ENCODE measurements at places on chromosomes 5 and 9. TPM values are rescaled to one million over a fixed set of nuclear protein-coding genes. Genes with fewer than 3 reads are reported as not detected.

CARD6 gene
- total RNA-seq = 17.1 TPM

GABBR2 gene
- 12.2 TPM for total RNA-seq

HEMGN gene
- not detected for total RNA-seq

PLAC8L1 gene
- total RNA-seq = 1.1 TPM

SGTB gene
- total RNA-seq = 4.6 TPM

CBY3 gene
- not detected for total RNA-seq

FRMD3 gene
- total RNA-seq = 16.8 TPM

PCDHA3 gene
- 0.31 TPM for total RNA-seq

GRCh38 chr5:68862560-68862959, 231.3 kb upstream of the SLC30A5 start:
- DNase-seq = no peak

GRCh38 chr9:22588918-22589317, 142.3 kb downstream of the DMRTA1 start:
- no peak for DNase-seq

DNA sequence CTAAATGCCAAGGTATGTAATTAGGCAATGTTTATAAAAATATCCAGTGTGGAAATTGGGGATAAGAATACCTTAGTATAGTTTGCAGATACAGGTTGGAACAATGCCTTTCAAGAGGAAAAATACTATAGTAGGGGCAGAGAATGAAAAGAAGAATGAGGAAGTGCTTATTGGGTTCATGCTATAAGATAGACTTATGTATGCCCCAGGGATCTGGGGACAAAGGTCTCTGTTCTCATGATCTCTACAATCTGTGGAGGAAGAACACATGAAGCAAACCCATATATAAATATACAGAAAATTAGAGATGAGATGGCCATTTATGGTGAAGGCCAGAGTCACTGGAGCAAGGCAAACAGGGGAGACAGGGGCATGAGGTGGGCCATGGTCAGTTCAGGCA, 106.5 kb upstream of the DAB2 start:
- no peak for DNase-seq

DNA sequence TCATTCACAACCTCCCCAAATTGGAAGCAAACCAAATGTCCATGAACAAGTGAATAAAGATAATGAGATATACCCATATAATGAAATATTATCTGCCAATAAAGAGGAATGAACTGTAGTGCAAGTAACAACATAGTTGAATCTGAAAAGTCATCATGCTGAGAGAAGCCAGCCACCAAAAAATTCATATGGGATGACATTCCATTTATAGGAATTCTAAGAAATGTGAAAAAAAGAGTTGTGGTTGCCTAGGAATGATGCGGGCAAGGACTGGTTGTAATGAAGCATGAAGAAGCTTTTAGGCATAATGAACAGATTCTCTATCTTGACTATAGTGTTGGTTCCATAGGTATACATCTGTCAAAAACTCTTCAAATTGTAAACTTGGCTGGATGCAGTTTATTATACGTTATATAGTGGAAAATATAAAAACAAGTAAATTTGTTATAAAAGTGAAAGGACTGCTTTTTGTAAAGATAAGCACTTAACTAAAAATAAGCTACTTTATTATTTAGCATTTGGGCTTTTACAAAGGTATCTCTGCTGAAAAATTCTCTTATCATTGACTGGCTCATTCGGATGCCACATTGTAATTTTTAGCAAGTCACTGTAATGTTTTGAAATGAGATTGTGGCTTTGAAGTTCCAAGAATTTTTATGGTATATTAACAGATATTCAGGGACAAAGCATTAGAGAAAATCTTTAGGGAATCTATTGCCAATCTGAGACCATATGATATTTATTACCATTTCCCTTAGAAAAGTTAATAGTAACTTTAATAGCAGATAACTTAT, 21.2 kb upstream of the TTC23L start:
- no peak for DNase-seq

- no peak for DNase-seq
Measured at GRCh38 chr5:113205807-113206206, 229.0 kb downstream of the TSSK1B start.

GRCh38 chr5:87876616-87877015, 392.0 kb downstream of the TMEM161B start:
- no peak for DNase-seq

DNA sequence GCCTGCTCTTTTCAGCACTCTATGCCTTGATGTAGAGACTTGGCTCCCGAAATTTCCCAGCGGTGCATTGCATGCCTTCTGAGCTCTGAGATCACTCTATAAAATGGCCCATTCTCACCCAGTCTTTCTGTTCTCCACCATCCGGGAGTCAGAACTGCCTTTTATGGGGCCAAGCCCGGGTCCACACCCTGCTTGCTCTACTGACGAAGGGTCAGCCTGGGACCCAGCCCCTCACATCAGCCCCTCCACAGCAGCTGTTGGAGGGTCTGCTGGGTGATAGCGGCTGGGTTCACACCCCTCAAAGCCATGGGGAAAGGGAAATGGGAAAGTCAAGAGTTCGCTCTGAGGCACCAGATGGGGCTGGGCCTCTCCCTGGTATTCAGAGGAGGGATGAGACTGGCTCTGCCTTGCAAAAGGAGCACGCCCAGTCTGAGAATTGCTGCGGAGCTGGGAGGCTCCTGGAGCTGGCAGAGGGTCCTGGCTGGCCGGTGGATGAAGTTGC, 66.0 kb upstream of the ORM1 start:
- DNase-seq = no peak

DNA sequence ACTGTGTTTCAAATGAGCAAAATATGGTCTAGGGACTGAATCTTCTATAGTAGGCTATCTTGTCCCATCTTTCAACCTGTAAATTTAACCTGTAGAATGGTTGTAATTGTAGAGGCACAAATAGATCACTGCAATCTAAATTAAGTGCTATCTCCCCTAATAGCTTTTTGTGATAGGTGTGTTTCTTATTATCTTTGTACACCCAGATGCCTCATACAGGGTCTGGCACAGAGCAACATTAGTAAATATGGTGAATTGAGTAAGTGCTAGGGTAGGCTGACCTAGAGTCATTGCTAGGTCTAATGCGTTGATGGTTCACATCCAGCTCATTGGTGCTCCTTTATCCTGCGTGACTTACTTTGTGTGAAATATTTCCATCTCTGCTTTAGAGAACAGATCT, 100.6 kb downstream of the PBX3 start:
- no peak for DNase-seq

DNA sequence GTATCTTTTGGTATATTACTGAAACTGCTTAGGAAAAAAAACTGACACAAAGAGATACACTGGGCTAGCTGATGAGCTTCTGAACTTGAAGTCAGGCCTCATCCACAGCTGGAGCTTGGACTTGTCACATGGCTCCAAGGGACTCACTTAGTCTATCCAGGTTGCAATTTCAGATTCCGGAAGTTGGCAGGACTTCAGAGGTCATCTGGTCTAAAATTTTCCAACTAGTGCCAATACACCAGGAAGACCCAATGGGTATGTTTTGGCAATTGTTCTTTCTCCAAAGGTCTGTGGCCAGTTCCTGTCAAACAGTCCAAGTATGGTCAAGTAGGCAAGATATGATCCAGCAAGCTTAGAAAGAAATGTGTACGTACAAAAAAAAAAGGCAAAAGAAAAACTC, 36.7 kb downstream of the MRPS27 start:
- DNase-seq = no peak

DNA sequence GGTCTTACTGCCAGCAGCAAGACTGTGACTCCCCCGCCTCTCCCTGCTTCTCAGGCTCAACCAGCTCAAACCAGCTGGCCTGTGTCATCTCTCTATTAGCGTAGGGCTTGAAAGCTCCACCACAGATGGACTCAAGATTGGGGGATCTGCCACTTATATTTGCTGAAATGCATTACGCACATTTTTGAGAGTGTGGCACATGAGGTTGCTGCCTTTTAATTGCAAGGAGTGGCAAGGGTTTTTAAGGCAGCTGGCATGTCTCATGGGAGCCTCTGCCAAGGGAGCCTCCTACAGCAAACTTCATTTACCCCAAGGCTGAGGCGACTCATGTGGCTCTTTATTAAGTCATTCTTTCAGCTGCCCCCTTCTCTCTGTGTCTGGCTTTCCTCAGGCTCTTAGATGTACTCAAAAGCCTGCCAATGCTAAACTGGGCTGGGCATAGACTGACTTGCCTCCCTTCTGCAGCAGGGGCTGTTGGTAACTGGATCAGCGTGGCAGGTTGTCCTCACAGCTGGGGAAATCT, 219.3 kb downstream of the SMARCA2 start:
- no peak for DNase-seq

- no peak for DNase-seq
Measured at GRCh38 chr9:29769019-29769418, 2195.7 kb upstream of the C9orf72 start.

DNA sequence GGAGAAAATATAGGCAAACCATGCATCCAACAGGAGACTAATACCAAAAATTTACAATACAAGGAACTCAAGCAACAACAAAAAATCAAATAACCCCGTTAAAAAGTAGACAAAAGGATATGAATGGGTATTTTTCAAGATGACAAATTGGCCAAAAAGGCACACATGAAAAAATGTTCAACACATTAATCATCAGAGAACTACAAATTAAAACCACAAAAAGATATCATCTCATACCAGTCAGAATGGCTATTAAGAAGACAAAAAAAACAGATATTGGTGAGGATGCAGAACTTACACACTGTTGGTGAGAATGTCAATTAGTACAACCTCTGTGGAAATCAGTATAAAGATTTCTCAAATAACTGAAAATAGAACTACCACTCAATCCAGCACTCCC, 35.0 kb downstream of the TEX10 start:
- DNase-seq = no peak

- DNase-seq = no peak
Measured at GRCh38 chr5:26674846-26675245, 363.5 kb downstream of the CDH9 start.
